ENCODE measurements at places on chromosomes 16 and 17.

DNA sequence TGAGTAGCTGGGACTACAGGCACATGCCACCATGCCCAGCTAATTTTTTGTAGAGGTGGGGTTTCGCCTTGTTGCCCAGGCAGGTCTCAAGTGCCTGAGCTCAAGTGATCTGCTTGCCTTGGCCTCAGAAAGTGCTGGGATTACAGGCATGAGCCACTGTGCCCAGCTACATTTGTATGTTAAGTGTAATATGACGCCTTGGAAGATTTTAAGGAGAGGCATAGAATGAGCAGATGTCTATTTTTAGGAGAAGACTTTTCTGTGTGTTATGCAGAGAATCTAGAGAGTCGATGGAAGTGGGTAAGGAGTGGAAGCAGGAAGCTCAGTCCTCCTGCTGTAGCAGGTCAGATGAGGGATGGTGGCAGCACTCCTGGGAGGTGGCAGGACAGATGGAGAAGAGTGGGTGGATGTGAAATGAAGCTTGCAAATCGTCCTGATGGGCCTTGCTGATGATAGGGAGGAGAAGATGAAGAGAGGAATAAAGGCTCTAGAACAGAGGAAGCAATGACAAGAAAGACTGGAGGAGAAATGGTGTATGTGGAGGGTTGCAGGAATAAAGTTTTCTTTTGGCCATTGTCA lies 125.3 kb downstream of the SHISA6 start:
- no peak for DNase-seq

DNA sequence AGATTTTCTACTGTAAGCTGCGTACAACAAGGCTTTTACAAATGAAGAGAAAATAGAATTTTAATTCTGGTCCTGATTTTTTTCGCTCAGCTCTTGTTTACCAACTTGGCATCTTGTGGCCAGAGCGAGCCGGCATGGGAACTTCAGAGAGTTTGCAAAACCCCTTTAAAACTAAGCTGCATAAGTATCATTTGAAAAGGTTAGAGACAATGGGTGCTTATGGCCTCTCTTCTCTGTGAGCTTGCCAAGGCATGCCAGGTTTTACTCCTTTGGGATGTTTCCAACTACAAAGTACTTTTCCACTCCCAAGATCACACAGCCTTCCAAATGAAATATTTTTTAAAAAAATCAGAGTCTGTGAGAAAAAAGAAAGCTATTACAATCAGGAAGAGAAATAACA lies 62.4 kb upstream of the FA2H start:
- DNase-seq = no peak

DNA sequence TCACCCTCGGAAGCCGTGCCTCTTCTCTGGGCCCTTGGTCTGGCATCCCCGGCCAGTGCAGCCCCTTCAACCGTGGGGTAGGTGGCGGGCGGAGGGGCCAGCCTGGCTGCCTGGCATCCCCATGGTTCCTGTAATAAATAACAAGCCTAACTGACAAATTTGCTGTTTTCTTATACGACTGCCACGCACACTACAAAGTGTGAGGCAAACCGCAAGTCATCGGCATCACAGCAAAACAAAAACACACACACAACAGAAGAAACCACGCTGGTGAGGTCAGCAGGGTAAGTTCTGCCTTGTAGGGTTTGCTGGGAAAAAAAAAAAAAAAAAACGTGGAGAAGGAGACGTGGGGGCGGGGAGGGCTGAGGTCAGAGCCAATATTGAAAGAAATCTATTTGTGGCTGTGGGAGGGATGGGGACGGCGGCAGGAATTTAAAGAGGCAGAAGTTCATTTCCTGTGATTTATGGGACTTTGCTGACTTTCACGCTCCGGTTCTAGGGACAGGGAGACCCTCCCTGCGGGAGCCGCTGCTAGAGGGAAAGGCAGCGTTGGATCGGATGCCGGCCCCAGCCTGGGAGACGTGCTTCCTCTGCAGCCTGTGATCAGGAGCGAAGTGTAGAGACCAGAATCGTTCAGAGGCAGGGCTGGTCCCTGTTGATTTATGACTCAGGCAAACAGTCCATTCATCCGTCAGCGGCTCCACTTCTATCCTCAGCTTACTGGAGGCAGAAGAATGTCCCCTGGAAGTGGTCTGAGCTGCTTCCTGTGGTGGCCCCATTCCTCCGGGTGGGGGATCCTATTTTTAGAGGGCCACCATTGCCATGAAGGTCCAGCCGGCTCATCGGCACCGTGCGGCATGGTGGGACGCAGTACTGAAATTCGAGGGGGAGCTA lies 162.8 kb downstream of the FOXL1 start:
- DNase-seq = no peak

DNA sequence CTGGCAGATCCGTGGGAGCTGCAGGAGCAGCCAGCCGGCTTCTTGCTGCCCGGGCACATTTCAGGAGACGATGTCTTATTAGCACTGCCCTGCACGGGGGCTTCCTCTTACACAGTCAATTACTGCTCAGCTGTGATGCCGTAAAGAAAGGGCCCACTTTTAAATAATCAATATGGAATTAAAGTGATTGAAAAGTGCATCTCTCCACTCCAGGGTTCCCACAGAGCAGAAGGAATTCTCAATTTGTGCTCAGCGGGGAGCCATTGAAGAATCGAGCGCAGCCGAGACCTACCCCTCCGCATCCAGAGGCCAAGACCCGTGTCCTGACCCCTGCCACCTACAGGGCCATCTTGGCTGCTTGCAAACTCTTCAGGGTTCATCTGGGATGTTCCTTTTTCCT lies 399.4 kb upstream of the C16orf82 start:
- DNase-seq = no peak

GRCh38 chr16:75043175-75043895 lies 44.5 kb downstream of the ZNRF1 start:
- DNase-seq = no peak

DNA sequence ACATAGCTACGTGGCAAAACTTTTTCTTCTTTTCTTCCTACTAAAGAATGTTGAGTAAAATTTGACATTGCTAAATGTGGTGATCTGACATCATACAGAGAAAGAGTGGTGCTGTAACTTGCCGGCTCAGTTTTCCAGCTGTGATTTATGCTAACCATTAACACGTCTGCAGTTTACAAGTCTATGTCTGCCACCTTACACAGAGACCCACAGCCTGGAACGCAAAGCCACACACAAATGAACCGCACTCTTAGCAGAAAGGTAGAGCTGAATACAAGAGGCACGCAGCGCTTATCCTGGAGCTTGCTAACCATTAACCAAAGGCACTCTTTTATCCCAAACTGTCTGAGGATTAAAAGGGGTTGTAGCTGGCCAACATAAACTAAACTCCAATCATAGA lies 31.9 kb downstream of the CACNG1 start:
- no peak for DNase-seq

DNA sequence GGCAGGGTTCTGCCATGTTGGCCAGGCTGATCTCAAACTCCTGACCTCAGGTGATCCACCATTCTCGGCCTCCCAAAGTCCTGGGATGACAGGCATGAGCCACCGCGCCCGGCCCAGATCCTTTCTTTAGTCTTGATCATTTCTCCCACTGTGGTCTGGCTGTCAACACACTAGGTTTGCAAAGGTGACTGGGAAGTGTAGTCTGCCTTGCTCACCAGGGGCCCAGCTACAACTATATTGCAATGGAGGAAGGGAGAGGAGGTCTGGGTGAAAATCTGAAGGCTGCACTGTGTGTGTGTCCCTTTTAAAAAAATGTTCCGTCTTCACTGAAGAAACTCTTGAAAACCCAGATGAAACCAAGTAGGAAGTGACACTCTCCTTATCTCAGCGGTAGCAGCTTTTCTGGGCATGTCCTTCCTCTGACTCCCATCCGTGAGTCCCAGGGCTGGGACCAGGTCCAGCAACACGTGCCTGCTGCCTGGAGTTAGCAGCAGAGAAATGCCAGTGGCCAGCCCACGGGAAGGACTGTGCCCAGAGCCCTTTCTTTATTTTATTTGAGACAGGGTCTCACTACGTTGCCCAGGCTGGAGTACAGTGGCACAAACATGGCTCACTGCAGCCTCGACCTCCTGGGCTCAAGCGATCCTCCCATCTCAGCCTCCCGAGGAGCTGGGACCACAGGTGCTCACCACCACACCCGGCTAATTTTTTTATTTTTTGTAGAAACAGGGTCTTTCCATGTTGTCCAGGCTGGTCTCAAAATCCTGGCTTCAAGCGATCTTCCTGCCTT lies 17.8 kb upstream of the KIF19 start:
- no peak for DNase-seq

GRCh38 chr17:73719588-73720071 lies 75.4 kb upstream of the SDK2 start:
- no peak for DNase-seq

GRCh38 chr16:86533767-86534351 lies 21.2 kb downstream of the MTHFSD start:
- DNase-seq = no peak

GRCh38 chr16:4233431-4233830 lies 8.4 kb downstream of the SRL start:
- no peak for DNase-seq

- DNase-seq = no peak
Observed at GRCh38 chr17:74467221-74467951, 952 bp downstream of the CD300A start.

DNA sequence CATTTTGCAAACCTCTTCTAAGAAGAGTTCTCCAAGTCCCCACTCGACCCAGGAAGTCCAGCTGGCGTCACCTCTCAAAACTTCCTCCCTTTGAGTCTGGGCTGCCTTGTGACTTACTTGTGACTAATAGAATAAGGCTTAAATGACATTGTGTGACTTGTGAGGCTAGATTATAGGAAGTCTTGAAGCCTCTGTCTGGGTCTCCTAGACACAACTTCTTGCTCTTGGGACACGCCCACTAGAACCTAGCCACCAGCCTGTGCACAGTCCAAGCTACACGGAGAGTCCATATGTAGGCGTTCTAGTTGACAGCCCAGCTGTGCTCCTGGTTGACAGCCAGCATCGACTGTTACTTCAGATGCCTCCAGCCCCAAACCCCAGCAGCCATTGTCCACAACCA lies 66.7 kb upstream of the TANC2 start:
- DNase-seq = no peak

GRCh38 chr17:64196601-64197000 lies 66.5 kb downstream of the TEX2 start:
- no peak for DNase-seq

DNA sequence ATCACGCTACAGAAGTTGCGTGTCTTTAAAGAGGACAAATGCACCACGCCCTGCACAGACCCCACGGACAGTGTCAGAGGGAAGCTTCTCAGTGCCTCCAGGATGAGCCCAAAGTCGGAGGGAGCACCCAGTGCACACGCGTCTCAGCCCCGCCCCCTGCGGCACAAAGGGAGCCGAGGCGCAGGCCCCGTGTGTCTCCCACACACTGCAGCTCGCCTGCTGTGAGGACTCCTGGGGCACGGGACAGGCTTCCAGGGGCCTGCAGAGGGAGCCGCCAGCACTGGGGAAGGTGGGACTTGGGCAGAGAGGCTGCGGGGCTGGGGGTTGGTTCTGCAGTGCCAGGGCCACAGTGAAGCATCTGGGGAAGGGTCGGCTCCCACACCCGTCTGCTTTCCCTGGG lies 77.4 kb downstream of the LMF1 start:
- no peak for DNase-seq

DNA sequence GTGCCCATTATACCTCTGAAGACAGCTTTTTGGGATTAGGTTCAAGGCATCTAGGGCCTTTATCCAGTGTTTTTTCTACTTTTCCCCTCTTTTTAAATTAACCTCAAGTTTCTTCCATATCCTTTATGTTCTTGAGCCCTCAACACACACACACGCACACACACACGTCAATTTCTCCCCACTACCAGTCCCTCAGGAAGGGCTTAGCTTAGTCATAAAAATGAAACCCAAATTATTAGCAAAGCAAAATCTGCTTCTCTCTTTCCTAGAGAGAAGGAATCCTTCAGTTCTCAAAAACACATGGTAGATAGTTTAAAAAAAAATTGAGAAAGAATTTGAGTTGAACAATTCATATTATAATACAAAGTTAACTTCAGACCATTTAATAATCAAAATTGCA lies 401.1 kb downstream of the XYLT1 start:
- no peak for DNase-seq

DNA sequence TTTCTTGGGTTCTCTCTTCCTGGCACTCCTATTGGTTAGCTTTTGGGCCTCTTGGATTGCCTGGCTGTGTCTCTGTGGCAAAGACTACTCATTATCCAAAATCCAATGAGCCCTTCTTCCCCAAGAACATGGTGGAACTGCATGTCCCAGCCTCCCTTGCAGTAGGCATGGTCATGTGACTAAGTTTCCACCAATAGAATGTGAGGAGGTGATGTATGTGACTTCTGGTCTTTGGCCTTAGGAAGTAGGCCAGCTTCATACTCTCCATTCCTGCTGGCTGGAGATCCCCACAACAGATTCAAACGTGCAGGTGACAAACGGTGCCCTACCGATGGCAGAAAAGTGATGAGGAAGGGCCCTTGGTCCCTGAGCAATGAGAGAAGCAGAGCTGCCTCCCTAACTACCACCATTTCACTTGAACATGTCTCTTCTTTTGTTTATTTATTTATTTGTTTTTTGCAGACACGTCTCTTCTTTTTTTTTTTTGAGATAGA lies 17.3 kb upstream of the SPN start:
- no peak for DNase-seq

DNA sequence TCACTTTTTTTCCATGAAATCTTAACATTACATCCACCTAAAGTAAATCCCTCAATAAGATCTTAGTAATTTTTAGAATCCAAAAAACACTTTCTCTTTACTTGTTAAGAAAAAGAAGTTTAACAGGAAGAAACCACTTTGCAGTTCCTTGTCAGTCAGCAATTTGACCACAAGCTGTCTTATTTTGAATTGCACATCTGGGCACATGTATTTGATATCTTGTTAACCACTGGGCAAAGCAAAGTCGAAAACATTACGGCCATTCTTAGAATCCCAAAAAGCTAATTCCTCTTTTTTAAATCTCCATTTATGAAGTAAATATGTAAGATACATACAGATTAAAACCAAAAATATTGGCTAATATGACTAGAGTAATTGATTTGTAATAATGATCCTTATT lies 1.1 kb downstream of the ABCA10 start:
- no peak for DNase-seq

DNA sequence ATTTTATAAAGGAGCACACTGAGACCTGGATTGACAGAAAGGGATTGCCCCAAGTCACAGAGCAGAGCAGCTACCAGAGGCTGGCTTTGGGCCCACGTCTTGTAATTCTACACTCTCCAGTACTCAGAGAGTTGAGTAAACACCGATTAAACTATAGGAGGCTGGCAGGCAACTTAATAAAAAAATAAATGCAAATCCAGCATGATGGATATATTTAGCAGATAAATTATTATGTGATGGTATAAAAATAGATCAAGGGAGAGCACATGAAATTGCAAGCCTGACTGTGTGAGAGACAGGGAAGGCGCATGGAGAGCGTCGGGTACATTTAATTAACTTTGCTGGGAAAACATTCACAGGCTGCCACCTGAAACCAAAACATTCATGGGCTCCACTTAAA lies 87.7 kb upstream of the CCL2 start:
- DNase-seq = no peak

GRCh38 chr17:75454193-75454592 lies 2.2 kb upstream of the TMEM94 start:
- DNase-seq = no peak

- DNase-seq = no peak
Observed at GRCh38 chr16:2042171-2042985, 5.3 kb downstream of the NTHL1 start.
